CD4-positive, alpha-beta T cell treated with Interleukin-4 for 1 hour (primary cell): ENCODE measurements at places on chromosomes 5 and 9.
A peak's percentile ranks its signal among the peaks of the same experiment; 100 is the strongest.

DNA sequence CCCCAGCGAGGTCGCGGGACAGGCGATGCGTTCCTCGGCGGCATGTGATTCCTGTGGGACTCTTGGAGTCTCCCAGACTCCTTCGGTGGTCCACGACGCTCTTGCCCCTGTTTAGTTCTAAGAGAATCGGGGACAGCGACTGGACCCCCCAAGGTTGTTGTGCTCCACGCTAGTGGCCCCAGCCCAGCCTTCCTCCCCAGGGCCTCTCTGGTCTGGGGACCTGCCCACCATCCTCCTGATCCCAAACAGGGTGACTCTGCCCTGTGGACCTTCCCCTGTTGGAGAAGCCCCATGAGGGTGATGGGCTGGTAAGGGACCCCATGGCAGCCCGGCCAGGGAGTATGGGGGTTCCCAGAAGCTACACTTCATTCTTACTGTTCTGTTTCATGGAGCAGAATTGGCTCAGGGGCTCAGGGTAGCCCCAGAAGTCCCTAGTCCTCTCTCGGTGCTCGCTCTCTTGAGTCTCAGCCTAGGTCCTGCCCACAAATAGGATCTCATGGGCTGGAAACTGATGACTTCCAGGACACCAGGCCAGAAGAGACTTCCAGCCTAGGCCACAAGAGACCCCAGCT lies 880 bp downstream of the CARD19 start:
- no peak for DNase-seq

DNA sequence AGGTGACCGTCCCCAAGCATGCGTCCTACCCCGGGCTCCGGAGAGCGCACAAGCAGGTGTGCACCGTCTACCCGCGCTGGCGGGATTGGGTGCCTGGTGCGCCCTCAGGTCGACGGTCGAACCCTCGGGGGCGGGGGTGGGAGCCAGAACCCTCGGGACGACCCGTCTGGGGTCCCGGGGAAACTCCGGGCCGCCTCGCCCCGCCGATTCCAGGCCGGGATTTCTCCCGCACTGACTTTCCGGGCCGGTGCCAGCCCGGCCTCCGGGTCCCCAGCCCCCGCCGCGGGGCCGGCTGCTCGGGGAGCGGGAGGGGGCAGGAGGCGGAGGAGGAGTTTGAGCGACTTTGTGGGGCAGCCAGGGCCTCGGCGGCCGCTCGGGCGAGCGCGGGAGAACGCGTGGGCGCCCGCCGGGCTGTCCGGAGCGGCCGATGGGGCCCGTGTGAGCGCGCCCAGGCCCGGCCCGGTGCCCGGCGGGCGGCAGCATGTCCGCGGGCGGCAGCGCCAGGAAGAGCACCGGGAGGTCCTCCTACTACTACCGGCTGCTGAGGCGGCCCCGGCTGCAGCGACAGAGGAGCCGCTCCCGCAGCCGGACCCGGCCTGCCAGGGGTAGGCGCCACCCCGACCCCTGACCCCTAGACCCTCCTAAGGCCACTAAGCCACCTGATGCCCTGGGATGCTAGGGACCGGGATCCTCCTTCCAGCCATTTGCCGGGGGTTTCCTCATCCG lies at the start of gene DAB2IP:
Gene DAB2IP (plus strand): TSS at position 340 of the 726 bp plus-strand sequence. CDS start 142 bp downstream, at position 482.
- no peak for DNase-seq

DNA sequence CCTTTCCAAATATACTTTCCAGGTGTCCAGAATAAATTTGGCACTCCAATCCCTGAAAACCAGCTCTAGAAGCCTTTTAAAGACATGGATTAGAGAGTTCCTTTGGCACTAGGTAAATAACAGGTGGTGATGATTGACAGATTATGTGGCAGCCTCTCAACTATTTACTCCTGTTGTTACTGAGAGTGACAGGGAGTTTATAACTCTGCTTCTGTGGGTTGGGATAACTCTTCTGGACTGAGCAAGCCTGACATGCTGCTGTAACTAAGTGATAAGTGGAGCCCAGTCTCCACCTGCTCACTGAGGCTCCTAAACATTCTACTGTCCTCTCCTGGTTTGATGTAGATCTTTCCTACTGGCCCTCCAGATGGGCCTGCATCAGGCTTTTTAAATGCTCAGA lies 693.2 kb upstream of the FTMT start:
- no peak for DNase-seq

DNA sequence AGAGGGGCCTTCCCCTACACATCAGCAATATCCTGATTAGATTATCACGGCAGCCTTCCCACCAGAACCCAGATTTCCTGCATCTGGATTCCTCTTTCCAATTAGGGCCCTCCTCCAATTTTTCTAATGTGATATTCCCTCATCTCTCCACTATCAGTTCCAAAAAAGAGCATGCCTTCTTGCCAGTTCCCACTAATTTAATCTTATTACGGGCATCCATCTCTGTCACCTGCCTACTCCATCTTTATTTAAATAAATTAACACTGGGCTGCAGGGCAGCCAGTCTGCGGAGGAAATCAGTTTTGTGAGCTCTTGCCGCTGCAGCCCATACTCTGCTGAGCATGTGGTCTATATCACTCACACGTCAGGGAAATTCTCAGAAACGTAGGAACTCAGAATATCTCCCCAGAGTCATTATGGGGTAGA lies 16.6 kb upstream of the FBP2 start:
- no peak for DNase-seq

- no peak for DNase-seq
Observed at GRCh38 chr5:173314166-173314952, 13.9 kb downstream of the STC2 start.

- DNase-seq = no peak
Observed at GRCh38 chr9:128088253-128088945, 20.4 kb downstream of the SLC25A25 start.

DNA sequence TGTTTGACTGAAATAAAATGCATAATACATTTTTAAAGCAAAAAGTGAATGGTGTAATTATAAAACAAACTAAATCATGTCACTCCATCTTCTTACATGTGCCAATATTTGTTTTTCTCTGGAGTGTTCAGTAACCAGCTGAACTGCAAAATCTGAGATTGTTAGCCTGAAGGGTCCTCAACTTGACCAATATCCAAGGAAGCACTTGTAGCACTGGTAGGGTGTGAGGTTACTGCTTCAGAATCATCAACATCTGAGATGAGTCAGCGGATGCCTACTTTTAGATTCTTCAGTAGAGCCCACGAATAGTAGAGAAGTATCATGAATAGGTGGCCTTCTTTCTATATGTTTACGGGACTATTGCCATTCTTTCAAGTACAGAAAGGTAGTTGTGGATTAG lies 226.7 kb downstream of the TLE4 start:
- DNase-seq = no peak

DNA sequence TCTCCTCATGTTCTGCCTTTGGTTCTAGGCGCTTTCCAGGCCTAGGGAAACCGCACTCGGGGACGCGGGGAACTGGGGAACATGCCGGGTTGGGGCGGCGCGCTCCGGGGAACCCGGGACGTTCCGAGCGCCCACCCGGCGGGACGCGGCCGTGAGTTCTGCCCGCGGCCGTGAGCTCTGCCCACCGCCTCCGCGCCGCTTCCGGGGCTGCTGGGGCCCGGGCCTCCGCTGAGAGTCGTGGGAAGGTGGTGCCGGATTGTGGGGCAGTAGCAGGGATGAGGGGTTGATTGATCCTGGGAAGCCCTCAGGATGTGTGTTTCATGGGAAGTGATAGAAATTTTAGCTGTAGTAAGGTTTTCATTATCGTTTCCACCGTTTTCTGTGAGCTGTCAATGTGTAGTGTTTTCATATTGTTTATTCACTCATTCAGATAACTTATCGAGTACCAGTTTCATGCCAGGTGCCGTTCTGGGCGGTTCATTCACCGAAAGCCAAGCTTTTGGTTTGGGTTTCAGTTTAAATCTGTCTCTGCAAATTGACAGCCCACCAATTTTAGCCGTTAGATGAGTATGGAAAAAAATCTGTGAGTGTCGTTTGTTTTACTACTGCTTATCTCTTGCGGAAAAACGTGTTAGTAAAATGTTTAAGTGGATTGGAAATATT lies 657 bp downstream of the MTRR start:
- DNase-seq = no peak

- DNase-seq = no peak
Observed at GRCh38 chr9:135591506-135592330, 30.2 kb downstream of the PAEP start.

DNA sequence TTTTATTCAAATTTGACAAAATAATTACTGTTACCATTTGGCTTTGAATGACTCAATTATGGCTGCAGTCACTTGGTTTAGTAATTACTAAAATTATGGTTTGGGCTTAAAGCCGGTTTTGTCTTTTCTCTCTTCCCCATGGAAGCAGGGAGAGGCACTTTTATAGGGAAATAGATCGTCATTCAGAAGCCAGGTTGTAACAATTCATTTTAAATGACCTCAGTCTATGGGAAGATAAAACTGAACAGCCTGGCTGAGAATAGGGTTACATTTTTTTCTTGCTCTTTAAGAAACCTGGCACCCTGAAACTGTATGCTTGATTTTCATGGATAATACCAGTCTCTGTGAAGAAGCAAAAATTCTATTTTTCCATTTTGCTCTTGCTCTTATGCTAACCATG lies 169.8 kb downstream of the SMC2 start:
- DNase-seq = no peak

DNA sequence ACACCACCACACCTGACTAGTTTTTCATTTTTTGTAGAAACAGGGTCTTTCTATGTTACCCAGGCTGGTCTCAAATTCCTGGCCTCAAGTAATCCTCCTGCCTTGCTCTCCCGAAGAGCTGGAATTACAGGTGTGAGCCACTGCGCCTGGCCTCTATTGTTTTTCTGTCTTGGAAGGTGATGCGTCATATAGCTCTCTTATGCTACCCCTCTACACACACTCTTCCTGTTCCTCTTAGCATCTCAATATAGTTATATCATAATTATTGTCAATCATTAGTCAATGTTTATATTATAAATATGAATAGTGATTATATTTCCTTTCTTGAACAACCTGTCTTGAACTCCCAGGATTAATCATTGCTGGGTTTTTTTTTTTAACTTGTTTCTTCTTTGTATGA lies 7.3 kb downstream of the PKD2L2 start:
- DNase-seq = no peak

GRCh38 chr5:141521244-141521781 lies 32.4 kb downstream of the PCDHGC5 start:
- no peak for DNase-seq

GRCh38 chr9:134408389-134408788 lies 82.1 kb downstream of the RXRA start:
- DNase-seq = peak; percentile 28

GRCh38 chr9:126616521-126616976 lies 2.8 kb downstream of the LMX1B start:
- no peak for DNase-seq

DNA sequence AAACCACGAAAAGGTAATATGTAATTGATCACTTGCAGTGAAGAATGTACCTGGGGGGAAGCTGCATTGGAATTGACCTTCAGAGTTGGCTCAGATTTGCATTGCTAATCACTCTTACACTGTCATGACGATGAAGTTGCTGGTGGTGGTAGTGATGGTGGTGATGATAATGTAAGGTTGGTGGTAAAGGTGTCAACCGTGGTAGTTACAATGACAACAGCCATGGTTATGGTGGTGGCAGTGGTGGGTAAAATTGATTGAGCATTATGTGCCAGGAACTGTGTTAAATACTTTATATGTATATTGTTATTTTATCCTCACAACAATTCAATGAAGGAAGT lies 282.4 kb downstream of the NR3C1 start:
- peak; percentile 6 for DNase-seq

- no peak for DNase-seq
Observed at GRCh38 chr5:175385691-175386362, 58.2 kb downstream of the DRD1 start.

DNA sequence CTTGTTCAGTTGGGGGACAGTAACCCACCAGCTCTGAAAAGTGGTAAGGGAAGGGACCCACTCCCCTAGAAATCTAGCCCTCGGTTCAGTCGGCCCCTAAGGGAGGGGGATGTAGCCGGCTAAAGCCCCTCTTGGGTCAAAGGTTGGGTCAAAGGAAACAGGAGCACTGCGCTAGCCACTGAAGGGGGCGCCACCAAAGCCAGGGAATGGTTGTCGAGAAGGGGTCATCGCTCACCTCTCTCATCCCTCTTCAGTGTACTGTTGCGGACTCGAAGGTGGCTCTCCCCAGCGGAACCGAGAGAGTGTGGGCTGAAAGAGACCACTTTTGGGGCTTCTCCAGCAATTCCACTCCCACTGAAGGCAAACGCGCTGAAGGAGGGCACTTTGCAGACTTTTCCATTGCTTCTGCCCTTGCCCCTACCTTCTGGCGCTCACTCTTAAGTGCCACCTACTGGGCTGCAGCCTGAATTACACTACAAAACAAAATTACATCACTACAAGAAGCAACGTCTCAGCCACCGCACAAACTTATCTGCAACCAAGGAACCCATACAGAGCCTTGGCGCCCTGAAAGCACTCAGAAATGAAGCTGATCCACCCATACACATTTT lies 396.9 kb downstream of the PDE4D start:
- DNase-seq = no peak

DNA sequence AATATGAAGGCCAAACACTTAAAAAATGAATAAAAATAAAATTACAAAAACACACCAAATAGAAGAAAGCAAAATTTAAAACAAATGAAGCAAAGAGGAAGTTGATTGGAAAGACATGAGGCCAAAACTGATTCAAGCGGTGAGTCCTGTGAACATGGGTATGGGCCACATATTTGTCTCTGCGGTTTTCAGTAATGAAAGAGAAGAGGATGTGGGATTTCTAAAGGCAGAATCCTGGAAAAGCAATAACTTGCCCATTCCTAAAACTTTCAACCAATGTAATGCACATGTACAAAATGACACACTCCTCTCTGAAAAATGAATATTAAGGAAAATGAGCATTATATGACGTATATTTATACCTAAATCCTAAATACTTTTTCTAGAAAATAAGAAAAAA lies 263.7 kb downstream of the SEMA5A start:
- DNase-seq = no peak

DNA sequence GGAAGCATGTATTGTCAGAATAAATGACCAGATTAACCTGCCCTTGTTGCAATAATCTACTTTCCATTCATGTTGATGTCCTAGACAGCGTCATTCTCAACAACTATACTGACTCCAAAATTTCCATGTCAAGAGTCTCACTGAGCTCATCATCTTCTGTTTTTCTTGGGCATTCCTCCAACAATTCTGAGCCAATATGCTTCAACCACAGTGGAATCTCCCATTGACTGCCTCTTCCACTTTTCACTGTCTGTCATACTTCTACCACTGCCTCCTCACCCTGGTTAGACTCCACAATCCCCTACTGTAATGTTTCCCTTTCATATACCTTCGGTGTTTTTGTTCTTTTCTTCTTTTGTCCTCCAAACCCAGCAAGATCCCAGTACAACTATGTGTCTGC lies 162.8 kb downstream of the TLE1 start:
- no peak for DNase-seq
